Stimulated activated CD8-positive, alpha-beta memory T cell treated with anti-CD3 and anti-CD28 coated beads, Interleukin-4, amount 100 ng/mL, for 1 hour (primary cell): ENCODE measurements at places on chromosomes 4 and X.
A peak's percentile ranks its signal among the peaks of the same experiment; 100 is the strongest.

GRCh38 chr4:73653695-73654106, 33.5 kb upstream of the RASSF6 start:
- DNase-seq = no peak

DNA sequence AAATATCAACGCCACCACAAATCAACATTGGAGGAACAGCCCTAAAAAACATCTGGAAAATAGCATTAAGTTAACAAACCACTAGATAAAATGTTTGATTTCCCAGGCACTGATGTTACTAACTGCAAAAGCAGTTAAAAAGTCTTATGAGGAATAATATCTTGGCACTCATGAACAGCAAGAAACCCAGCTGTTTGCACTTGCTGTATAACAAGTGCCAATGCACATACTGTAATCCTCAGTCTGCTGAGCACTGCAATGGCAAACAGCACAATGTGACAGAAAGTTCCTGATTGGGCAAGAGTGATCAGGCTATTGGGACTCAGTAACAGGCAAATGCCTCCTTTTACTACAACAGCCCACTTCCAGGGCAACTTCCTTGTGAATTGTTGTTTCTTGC, 20.8 kb upstream of the SEC24B start:
- no peak for DNase-seq

GRCh38 chrX:47218920-47219815, 687 bp downstream of the CDK16 start:
- peak; percentile 8 for DNase-seq

GRCh38 chrX:50812995-50813842, 775 bp downstream of the SHROOM4 start:
- DNase-seq = no peak

DNA sequence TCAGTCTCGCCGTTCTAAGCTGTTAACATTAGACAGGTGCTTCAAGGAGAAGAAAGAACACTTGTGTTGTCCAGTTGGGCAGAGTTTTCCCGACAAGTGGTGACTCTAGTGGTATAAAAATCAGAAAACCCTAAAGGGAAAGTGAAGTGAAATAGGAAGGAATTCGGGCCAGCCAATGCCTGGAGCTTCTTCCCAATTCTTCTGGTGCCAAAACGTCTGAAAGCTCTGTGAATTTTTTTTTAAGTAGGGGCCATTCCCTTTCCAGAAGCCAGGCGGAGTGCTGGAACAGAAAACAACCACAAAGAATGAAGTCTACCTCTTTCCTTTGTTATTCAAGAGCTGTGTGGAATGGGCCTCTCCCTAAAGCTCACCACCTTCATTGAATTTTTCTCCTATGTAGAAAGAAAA, 43.1 kb upstream of the PPARGC1A start:
- no peak for DNase-seq

- DNase-seq = no peak
Measured at GRCh38 chr4:171582961-171583581, 230.1 kb upstream of the GALNTL6 start.
